ENCODE measurements at places on chromosomes 1 and 21.
A peak's percentile ranks its signal among the peaks of the same experiment; 100 is the strongest.

- no peak for DNase-seq
These were observed 16.5 kb upstream of the FOXO6 start for GRCh38 chr1:41344708-41345159.

- DNase-seq = no peak
These were observed 43.7 kb upstream of the ABCG1 start for GRCh38 chr21:42175110-42175710.

- DNase-seq = no peak
These were observed 88.1 kb upstream of the HNRNPU start for GRCh38 chr1:244952280-244952933.

DNA sequence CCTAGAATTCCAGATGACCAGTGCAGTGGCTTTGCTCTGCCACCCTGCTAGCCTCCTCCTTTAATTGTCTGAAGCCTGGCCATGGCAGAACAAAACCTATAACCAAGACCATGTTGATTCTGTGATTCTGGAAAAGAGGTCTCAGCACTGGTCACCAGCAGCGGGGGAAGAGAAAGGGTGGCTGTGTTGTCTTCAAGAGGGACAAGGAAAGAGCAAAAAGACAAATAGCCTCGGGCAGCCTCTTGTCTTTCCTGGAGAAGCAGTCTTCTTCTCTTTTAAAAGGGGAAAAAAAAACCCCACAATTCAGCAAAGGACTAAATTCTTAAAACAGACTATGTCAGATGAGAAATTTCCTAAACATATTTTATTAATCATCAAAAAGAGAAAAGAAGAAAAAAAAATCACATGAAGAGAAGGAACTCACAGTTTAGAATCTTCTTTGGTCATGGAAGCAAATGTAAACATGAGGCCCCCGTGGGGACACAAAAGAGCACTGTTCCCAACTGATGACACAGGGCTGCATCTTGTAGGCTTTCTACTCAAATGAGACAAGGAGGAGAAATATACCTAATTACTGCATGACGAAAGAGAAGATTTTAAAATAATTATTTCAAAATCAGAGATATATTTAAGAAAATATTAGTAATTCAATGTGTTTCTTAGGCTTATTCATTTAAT, 36.3 kb upstream of the RAP1GAP start:
- DNase-seq = no peak

GRCh38 chr1:210496063-210496462, 167.4 kb downstream of the HHAT start:
- no peak for DNase-seq

DNA sequence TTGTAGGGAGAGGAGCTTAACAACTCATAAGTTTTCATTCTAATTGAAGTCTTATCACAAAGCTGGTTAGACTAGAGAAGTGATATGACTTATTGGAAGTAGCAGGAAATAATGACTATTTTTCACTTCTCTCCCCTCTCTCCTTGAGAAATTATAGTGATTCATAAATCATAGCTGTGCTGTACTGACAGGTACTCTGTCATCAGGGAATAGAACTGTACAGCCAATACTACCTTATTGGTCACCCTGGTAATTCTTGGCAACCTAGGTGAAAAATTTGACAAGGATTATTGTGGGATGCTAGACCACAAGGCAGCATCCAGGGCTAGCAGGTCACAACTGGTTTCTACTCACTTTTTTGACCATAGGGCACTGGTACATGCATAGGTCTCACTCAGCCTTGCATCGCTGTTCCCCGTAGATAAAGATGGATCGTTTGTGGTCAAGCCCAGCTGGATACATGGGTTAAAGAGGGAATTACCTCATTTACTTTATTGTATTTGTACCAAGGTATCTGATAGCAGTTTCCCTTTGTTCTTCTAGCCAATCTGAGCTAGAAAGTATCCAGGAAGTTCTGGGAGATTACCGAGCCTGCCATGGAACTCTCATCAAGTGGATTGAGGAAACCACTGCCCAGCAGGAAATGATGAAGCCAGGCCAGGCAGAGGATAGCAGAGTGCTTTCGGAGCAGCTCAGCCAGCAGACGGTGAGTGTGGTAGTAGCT, 113.6 kb downstream of the MACF1 start:
- DNase-seq = no peak

DNA sequence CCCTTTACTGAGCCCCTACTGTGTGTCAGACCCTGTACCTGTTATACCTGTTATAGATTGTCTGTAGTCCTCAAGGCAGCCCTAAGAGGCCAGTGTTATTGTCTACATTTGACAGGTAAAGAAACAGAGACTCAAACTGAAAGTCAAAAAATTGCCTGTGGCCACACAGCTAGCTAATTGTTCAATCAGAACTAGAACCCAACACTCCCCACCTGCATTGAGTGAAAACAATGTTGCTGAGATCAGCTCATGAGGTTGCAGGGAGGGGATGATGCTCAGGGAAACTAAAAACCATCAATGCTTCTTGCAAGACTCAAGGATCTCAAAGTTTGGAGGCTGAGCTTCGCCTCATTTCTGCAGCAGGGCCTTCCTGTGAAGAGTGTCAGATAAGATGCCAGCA, 109.5 kb upstream of the LMO4 start:
- no peak for DNase-seq

DNA sequence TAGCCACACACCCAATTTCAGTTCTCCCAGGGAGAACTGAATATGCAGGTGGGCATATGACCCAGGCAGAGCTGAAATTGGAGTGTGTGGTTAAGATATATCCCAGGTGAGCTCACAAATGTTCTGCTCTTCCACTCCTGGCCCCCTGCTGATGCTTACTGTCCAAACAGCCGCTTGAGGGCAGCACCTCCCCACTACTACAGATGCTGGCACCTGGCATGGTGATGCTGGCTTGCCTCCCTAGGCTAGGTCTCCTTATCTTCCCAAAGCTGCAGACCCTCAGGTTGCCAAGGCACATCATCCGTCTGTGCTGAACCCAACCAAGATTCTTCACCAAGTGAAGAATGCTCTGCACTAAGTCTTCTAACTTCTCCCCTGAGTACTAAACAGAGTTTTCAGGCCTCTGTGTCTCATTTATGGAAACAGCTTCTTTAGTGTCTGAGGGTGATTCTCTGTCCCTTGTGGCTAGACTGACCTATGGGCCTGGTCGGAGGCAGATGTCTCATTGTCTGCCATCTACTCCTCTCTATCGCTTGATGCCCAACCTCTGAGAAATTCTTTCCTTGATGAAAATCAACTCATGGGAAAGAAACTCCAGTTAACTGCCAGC, 27.2 kb downstream of the XCL1 start:
- DNase-seq = peak; percentile 48

GRCh38 chr1:157073944-157074685, 25.5 kb downstream of the ETV3L start:
- no peak for DNase-seq

DNA sequence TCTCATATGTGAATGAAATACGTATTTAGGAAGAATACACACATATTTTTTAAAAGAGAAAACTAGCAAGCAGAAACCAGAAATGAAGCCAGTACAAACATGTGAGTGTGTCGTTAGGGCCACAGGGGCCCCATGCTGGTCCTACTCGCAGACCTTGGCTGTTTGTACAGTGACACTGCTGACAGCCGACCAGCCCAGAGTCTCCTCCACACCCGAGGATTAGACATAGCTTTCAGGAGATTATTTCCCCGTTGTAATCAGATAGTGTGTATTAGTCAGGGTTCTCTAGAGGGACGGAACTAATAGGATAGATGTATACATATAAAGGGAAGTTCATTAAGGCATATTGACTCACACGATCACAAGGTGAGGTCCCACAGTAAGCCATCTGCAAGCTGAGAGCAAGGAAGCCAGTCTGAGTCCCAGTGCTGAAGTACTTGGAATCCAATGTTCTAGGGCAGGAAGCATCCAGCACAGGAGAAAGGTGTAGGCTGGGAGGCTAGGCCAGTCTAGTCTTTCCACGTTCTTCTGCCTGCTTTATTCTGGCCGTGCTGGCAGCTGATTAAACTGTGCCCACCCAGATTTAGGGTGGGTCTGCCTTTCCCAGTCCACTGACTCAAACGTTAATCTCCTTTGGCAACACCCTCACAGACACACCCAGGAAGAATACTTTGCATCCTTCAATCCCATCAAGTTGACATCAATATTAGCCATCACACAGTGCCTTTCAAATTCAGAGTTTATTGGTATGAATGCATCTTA, 51.2 kb downstream of the DIP2A start:
- no peak for DNase-seq

DNA sequence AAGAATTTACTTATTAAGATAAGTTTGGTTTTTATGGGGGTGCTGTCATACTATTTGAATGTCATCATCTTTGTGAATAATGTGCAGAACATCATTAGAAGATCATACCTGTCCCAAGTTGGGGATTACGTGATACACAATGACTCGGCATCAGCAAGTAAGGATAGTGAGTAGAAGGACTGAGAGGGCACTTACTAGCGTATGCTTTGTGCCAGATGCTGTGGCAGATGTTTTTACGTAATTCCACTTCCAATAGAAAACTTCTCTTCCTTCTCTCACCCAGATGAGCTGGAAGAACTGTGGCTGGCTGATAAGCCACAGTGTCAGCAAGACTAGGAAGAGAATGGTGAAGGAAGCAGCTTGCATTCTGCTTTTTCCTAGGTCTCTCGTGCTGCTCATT, 28.1 kb upstream of the TGFB2 start:
- DNase-seq = no peak

GRCh38 chr1:32693455-32694174, 9.0 kb downstream of the SYNC start:
- DNase-seq = no peak

DNA sequence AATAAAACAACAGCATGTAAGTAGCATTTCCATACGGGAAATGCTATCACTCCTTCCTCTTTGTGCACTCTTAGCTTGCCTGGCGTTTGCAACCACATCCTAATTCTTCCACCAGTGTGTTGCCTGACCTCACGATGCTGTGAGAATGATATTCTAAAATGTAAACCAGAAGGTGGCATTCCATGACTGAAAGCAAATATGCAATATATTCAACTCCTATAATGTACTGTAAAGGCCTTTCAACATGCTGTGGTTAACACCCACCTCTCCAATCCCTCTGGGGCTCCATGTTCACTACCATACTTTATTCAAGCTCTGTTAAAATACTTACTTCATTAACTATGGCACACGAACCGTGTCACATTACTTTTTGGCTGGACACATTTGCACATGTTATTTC, 420.6 kb upstream of the DEPDC1 start:
- no peak for DNase-seq

GRCh38 chr1:87953732-87954344, 625.2 kb downstream of the LMO4 start:
- DNase-seq = peak; percentile 6

GRCh38 chr1:218850367-218850766, 323.3 kb upstream of the LYPLAL1 start:
- DNase-seq = no peak

DNA sequence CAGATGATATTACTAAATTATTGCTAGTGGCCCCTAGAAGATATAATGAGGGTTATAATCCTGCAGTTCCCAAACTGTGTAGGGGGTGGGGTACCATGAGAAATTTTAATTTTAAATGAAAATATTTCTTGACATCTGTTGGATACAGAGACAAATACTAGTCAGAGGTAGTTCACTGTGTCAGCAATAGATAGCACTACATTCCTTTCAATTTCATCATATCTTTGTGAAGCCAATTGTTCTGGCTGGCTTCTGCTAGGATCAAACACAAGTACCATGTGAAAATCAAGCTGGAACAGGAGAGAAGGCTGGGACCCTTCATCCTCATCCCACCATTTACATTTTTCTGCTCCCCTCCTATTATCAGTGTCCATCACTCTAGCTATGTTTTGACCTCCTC, 208.1 kb downstream of the USH2A start:
- no peak for DNase-seq

- no peak for DNase-seq
These were observed 59.1 kb downstream of the FOXO6 start for GRCh38 chr1:41420351-41420750.

- no peak for DNase-seq
These were observed 31.3 kb downstream of the SLC2A1 start for GRCh38 chr1:42927274-42927841.

DNA sequence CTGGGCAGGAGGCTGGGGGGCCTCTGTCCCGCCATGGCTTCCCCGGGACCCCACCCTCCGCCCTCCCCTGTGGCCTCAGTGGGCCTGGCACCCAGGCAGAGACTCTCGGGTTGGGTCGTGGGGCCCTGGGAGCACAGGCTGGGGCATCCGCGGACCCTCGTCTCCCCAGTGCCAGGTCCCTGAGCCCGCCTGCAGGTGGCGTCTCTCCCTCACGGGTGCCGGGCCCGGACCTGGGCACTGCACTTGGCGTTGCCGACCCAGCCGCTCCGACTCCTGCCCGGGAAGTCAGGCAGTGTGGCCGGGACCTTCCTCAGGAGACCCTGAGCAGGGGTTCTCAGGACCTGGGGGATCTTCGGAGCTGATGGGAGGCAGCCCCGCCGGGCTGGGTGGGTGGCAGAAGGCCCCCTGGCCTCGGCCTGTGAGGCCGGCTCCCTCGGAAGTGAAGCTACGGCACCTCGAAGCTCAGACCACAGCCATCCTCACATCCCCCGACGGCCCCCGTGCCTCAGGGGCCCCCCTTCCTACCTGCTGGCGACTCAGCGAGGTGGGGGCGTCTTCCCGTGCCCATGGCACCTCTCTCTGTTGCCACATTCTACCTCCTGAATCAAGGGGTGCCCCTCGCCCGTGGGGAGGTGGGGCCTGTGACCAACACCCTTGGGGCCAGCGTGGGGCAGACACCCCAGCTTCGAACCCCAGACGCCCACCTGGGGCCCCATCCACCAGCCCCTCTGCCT, 6.4 kb upstream of the C1orf159 start:
- peak; percentile 71 for DNase-seq

GRCh38 chr21:43712268-43712942, 6.5 kb upstream of the PDXK start:
- no peak for DNase-seq

GRCh38 chr1:185561629-185562028, 172.6 kb upstream of the HMCN1 start:
- no peak for DNase-seq

DNA sequence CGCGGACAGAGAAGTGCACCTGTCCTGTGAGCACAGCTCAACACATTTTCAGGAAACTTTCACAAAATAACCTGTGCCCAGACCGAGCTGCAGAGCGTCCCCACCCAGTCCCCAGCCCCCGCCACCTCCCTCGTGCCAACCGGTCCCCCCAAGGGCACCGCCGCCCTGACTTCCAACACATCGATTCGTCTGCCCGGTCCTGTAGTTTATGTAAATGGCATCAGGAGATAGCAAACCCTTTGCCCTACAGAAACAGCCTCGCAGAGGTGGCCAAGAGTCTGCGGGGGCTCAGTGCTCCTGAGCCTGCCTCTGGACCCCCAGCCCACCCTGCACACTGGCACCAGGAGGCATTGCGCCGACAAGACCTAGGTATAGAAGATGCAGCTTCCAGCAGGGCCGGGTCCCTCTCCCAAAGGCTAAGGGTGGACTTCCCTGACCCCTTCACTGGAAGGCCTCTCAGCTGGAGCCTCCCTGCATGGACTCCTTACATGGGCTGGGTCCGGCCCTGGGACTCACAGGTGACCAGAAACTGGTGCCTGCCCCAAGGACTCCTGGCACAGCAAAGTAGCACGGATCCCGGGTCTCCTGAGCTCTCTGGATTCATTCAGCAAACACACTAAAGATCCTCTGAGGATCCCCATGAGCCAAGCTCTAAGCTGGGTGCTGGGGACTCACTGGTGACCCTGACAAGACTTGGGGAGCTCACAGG, 6.6 kb upstream of the PLEKHG5 start:
- DNase-seq = no peak
